ENCODE measurements at places on chromosomes 7 and 10. TPM values are rescaled to one million over a fixed set of nuclear protein-coding genes. Genes with fewer than 3 reads are reported as not detected.

The C10orf67 gene
- 0.28 TPM for total RNA-seq

The SUN3 gene
- not detected for total RNA-seq

The ACBD7 gene
- 0.74 TPM for total RNA-seq

The SHTN1 gene
- 9.0 TPM for total RNA-seq

The CCL24 gene
- not detected for total RNA-seq

The SEMA4G gene
- total RNA-seq, result 1.2 TPM

The BAMBI gene
- total RNA-seq, result 3.4 TPM

The INMT gene
- total RNA-seq, result 0.28 TPM

The UPF2 gene
- 14.1 TPM for total RNA-seq

Data from airway epithelial cell (primary cell).